ENCODE measurements at places on chromosomes 7 and 10. TPM values are rescaled to one million over a fixed set of nuclear protein-coding genes. Genes with fewer than 3 reads are reported as not detected.

DNA sequence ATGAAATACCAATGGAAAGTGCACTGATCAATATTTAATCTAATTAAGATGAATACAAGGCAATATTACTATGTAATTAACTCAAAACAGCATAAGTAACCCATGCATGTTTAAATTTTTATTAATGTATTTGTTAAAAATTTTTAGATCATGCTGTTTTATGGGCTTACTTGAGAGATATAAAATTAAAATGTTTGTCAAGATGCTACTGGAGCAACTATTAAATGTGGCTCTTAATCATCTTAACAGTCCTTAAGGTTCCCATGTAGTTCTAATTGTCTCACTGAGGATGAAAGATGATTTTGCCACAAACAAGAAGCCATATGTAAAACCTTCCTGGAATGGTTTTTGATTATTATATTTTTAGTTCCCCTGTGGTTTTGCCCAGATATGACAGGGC lies 897.1 kb downstream of the KCNMA1 start:
- no peak for DNase-seq

DNA sequence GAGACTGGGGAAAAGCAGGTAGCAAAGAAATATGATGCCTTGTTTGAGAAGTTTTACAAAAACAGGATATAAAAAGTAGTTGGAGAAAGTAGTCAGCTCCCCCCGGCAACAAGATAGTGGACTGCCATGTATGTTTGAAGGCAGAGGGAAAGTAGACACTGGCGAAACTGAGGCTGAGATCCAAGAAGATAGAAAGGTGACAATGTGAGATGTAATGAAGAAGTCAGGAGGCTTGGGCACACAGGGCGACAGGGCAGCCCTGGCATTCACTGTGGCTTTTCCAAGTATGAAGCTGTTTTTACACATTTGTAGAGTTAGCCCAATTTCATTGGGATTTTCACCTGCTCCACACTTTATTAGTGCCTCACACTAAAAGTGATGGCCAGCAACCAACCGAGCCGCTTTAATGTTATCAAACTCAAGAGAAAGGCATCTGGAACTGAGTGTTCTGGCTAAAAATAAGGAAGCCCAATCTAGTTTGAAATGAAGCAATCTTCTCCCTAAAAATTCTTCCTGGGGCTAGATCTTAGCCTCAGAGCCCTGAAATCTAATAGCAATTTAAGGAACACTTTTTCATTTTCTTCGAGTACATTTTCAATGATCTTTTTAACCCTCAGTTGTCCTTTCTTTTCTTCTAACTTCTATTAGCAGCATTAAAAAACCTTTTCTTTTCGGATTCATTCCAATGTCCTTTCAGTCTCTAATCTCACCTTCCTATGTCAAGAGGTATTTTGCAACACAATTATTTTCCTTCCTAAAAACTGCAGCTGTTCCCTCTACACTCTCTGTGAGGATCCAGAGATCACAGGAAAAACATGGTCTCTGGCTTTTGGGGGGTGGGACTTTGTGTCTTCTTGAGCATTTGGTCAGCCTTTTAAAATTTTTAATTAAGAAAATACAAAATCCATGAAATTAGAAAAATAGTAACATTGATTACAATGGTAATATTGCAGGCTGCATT lies 108.0 kb downstream of the RNLS start:
- no peak for DNase-seq

DNA sequence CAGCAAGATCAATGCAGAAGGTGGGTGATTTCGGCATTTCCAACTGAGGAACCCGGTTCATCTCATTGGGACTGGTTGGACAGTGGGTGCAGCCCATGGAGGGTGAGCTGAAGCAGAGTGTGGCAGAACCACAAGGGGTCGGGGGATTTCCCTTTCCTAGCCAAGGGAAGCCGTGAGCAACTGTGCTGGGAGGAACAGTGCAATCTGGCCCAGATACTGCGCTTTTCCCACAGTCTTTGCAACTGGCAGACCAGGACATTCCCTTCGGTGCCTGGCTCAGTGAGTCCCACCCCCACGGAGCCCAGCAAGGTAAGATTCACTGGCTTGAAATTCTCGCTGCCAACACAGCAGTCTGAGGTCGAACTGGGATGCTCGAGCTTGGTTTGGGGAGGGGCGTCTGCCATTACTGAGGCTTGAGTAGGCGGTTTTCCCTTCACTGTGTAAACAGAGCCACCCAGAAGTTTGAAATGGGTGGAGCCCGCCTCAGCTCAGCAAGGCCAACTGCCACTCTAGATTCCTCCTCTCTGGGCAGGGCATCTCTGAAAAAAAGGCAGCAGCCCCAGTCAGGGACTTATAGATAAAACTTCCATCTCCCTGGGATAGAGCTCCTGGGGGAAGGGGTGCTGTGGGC lies 58.6 kb upstream of the SLC26A5 start:
- no peak for DNase-seq

DNA sequence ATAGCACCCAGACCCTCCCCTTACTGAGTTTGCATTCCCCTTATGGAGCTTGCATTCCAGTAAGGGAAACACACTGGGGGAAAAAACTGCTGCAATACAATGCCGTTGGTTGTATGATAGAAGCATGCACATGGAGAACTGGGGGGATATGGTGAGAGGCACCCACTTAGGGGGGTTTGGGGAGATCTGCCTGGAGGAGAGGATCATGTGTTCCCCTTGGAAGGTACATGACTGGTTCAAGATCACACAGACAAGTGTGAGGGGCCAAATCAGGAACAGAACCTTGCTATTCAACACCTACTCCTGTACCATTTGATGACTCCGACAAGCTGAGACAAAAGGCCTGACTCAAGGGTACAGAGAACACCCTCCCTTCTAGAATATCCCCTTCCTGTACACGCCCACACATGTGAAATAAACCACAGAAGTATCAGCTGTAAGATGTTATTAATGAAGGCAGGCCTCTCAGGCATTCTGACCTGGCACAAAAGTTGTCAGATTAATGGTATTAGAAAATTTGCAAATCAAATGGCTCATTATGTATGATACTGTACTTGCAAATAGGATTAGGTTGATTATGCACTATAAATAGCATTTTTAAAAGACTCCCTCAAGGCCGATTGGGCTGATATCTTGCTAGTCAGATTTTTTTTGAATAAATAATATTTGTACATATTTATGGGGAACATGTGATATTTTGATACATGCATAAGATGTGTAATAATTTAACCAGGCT lies 122.2 kb downstream of the NPY start:
- DNase-seq = no peak

- DNase-seq = no peak
Measured at GRCh38 chr7:51316262-51316665, 345 bp downstream of the COBL start.

GRCh38 chr7:44117801-44118429 lies 5.4 kb downstream of the POLD2 start:
- DNase-seq = no peak

DNA sequence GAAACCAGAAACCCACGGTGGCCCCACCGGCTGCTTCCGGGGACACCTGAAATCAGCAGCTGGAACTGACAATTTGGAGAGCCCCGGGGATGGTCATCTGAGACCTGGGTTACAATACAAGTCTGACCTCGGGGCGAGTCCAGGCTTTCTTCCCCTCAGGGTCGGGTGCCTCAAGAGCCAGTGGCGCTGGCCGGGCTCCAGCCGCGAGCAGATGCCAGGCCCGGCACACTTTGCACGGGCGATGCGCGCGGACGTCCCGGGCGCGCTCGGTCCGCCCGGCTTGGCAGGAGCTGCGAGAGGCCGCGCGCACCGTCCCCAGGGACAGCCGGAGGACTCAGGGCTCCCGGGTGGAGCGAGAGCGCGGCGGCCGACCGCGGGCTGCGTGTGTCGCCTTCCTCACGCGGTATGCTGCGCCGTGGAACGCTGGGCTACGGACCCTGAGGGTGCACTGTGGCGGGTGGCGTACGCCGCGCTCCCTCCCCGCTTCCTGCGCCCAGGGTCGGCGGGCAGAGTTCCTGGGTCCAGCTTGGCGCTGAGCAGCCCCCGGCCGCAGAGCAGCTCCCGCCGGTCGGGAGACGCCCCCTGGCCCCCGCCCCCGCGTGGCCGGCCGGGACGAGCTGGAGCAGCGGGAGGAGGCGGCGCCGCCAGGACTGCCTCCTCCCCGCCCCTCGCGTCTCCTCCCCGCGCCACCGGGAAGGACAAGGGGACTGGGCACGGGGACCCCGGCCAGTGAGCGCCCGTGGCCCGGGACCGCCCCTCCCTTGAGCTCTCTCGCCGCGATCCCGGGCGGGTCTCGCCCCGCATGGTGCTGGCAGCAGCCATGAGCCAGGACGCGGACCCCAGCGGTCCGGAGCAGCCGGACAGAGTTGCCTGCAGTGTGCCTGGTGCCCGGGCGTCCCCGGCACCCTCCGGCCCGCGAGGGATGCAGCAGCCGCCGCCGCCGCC lies at the start of gene RBM20:
TSS of gene RBM20 (plus strand) at position 684 of the 945 bp plus-strand sequence. CDS start at position 803, 119 bp downstream.
- DNase-seq = no peak

The TMEM139 gene
- total RNA-seq = 0.31 TPM
